RPMI7951 (cell line): ENCODE measurements at places on chromosomes 12 and 14. TPM values are rescaled to one million over a fixed set of nuclear protein-coding genes. Genes with fewer than 3 reads are reported as not detected.

Gene USP44
- total RNA-seq: not detected in 2 replicates

Gene RDH5
- 6.0 and 6.7 TPM in 2 replicates for total RNA-seq

Gene NXPH4
- 1.7 and 4.1 TPM in 2 replicates for total RNA-seq

Gene IL31
- not detected in 2 replicates for total RNA-seq

DNA sequence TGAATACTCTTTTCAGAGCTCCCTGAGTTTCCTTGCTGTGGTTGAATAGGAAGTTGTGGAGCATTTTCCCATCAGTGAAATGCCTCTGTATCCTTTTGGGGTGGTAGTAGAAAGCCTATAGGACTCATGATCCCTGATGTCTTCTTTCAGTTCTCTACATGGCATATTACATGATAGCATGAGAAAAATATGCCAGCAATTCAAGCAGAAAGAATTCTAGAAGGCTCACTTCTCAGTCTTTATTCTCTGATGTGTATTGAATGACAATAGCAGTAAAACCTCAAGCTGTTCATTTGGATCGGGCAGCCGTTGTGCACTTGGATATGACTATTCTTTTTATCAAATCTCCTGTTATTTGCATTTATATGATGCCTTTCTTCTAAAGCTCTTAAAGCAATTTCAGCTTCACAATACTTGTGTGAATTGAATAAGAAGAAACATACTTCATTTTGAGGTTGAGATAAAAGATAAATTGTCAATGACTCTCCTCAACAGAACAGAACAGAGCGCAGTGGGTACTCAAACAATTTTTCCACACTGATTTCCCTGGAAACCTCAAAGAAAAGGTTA lies 251.5 kb upstream of the FBXO33 start:
- DNase-seq: no peak

- no peak for DNase-seq
Observed at GRCh38 chr12:20631711-20632110, 63.4 kb upstream of the SLCO1C1 start.

GRCh38 chr14:96029089-96029645 lies 10.0 kb upstream of the C14orf132 start:
- DNase-seq: no peak

- no peak for DNase-seq
Observed at GRCh38 chr12:72699362-72699761, 427.2 kb downstream of the TRHDE start.

DNA sequence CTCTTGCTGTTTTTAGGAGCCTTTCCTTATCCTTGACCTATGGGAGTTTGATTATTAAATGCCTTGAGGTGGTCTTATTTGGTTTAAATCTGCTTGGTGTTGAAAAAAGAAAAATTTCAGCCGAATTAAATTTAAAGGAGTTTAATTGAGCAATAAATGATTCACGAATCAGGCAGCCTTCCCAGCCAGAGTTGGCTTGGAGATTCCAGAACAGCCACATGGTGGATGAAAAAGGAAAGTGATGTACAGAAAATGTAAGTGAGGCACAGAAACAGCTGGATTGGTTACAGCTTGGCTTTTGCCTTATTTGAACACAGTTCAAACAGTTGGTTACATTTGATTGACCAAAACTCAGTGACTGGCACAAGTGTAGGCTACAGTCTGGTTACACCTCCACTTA lies 69.7 kb downstream of the WASHC3 start:
- DNase-seq: no peak

- DNase-seq: no peak
Observed at GRCh38 chr14:68653804-68654203, 139.1 kb downstream of the ZFP36L1 start.

DNA sequence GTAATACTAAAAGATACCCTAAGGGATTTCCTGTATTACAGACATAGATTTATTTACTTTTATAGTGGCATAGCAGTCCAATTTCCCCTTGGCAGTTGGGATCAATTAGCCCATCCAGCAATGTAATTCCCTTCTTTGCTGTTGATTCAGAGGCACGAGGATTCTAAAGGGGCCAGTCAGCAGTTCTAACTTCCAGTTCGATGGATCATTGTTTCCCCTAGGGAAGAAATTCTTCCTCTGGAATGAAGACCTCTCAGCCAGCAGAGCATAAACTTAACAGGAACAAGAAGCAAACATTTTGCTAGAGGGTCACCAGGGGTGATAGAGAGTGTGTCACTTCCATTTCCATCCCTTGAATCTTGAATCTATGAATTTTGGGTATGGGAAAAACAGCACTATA lies 395.7 kb upstream of the NOVA1 start:
- DNase-seq: no peak

DNA sequence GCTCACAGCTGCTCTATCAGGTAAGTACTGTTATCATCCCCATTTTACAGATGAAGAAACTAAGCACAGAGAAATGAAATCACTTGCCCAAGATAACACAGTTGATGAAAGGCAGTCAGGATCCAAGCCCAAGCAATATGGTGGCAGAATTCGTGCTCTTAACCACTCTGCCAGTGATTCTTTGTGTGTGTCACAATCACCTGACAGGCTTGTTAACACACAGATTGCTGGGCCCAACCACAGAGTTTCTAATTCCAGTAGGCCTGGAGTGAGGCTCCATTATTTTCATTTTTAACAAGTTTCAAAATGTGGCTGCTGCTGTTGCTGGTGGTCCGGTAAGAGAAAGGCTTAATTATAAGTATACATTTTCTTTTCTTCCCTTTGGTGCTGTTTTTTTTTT lies 134.2 kb downstream of the TGFB3 start:
- no peak for DNase-seq

DNA sequence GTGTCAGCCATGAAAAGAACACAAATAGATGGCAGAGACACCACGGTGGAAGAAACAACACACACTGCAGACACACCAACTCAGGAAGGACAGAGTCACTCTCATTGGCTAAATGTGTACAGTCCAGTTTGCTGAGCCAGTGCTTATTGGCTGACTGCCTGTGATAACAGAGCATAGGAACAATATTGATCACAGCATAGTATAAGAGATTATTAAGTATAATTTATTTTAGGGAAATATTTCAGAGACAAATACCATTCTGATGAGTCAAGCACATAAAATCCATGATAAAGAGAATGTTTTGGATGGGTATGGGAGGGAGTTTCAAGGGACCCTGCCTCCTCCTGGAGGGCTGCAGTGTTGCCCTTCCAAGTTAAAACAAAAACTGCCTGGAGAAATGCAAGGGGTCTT lies 50.9 kb downstream of the BTG1 start:
- DNase-seq: no peak

GRCh38 chr14:60093080-60093479 lies 1.4 kb downstream of the PCNX4 start:
- no peak for DNase-seq

DNA sequence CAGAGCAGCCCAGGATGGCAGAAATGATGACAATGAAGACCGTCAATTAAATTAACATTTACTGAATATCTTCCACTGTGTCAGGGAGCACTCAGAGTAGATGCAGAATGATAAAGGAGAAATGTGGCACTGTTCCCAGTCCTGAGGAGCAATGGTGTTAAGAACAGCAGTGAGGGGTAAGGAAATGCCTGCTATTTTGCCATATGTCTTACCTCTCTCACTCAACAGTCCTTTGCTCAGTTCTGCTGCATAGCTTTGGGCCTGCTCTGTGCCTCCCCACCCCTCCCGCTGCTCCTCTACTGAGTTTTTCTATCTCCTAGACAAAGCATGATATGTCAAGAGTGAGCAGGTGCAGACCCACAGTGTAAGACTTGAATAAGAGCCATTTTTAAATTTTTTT lies 318.8 kb downstream of the NAV3 start:
- DNase-seq: no peak

GRCh38 chr14:79009286-79009685 lies 839.1 kb downstream of the NRXN3 start:
- DNase-seq: no peak

- peak; percentile 86 for DNase-seq
Observed at GRCh38 chr12:75656648-75657047, 145.2 kb upstream of the KRR1 start.

GRCh38 chr12:7907009-7907408 lies 29.0 kb downstream of the SLC2A3 start:
- peak; percentile 58 for DNase-seq
